Right ventricle myocardium inferior (tissue), 1 donor: ENCODE measurements at places on chromosomes 4 and X. TPM values are rescaled to one million over a fixed set of nuclear protein-coding genes. Genes with fewer than 3 reads are reported as not detected.

GRCh38 chrX:70476166-70476933, 31.7 kb downstream of the DLG3 start:
- no peak for DNase-seq

DNA sequence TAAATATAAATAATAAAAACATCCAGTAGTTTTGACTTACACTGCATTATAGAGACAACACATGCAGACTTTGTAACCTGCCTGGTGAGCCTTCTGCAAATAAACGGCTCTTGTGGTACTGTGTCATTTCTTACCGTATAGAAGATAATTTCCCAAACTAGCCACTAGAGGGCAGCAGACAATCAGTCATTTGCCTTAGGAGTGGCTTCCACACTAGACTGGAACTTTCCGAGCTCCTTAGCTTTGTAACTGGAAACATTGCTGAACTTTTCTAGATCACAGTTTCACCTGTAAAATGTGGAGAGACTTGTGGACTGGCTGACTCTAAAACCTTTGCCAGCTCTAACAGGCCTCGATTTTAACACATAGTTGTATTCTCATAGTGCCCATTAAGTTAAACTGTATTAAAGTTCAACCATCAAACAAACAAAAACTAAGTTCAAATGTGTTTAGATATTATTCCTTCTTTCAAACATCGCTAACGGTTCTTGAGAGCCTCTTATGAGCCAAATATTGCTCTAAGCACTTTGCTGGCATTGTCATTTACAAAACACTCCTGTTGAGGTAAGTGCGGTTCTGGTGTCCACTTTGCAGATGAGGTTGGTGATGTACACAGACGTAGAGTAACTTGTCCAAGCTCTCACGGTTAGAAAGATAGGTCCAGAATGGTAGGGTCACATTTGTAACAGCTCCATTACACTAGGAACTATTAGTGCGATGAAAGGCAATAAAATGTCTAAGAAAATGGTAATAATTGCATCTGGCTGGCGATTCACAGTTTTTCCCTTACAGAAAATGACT, 345.5 kb downstream of the ANK2 start:
- no peak for DNase-seq

- DNase-seq, result no peak
Observed at GRCh38 chrX:50770702-50771101, 43.3 kb downstream of the SHROOM4 start.

DNA sequence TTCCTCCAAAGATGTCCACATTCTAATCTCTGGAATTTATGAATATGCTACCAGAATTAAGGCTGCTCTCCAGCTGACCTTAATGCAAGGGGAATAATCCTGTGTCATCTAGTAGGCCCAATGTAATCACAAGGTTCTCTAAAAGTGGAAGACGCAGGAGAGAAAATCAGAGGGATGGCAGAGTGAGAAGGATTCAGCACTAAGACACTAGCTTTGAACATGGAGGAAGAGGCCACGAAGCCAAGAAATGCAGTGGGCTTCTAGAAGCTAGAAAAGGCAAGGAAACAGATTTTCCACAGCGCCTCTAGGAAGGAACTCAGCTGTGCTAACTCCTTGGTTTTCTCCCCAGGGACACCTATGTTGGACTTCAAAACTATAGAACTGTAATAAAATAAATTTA, 240.7 kb upstream of the TRAM1L1 start:
- DNase-seq, result no peak

GRCh38 chr4:37667197-37668100, 18.7 kb downstream of the RELL1 start:
- no peak for DNase-seq

DNA sequence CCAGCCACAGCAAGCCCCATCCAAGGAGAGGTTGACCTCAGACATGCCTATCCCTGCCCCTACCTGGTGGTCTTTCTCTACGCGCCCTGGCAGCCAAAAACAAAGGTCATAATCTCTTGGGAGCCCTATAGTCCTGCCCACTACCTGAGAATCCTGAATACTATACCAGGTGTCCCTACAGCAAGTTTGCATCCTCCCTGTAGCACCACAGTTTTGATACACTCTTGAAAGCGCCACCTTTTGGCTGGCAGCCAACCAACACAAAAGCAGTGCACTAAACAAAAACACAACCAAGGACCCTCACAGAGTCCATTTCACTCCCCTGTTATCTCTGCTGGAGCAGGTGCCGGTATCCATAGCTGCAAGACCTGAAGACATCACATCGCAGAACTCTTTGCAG, 523.8 kb upstream of the CPEB2 start:
- no peak for DNase-seq

GRCh38 chr4:152115118-152115517, 354.3 kb upstream of the GATB start:
- no peak for DNase-seq

DNA sequence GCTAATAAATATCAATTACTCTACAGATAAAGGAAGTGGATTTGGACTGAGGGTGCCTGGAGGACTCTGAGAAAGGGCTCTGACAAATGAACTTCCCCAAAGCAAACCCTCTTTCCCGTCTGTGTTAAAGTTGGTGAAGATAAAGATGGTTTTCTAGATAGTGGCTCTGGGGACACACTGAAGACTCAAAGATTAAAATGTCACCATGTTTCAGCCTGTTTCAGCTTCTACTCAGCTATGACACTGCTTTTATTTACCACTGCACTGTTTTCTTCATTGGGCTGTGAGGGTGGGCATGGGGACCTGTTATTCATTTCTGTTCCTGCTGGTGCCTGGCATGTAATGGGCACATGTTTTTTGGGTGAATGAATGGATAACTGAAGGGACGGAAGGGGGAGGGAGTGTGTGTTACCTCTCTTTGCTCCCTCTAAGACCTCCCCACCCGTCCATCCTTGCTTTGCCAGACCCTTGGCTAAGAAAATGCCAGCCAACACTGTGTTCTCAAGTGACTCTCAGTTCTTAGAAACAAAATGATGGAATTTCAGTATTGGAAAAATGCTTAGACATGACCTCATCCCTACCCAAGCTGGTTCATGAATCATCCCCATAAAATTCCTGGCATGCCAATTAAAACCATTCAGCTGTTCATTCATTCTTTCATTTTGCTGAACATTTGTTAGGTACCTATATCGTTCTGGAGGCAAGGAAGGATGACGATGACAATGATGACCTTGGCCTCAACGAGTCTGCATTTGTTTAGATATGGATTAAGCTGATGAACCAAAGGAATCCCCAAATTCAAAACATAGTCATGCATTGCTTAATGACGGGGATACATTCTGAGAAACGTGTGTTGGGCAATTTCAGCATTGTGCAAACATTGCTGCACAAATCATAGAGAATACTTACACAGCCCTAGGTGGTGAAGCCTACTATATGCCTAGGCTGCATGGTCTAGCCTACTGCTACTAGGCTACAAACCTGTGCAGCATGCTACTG, 13.4 kb upstream of the STK32B start:
- DNase-seq, result no peak

DNA sequence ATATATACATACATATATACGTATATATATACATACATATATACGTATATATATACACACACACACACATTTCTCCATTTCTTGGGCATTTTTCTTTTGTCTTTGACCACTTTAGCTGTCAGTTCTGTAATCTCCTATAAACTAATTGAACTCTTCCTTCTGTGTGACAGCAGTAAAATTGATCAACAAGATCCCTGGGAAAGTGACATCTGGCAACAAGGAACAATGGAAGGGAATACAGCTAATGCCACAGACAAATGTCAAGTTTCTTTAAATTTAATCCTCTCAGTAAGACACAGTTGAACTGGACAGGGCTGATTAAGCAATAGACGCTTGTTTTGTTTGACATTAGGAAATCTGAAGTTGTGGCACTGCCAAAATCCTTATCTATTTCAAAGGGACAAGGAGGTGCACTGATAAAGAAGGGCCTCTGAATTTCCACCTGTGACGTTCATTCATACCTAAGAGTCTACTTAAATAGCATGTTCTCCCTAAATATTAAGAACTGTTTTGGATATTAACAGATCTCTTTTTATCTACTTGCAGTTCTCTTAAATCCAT, 126.9 kb downstream of the RNF150 start:
- DNase-seq, result no peak

GRCh38 chrX:101416691-101417090, 8.7 kb downstream of the HNRNPH2 start:
- DNase-seq, result no peak

Gene WDR17
- total RNA-seq, result 0.43 TPM

Gene TFE3
- total RNA-seq, result 24.8 TPM

Gene CDK16
- 139 TPM for total RNA-seq

Gene ARSJ
- total RNA-seq, result 0.54 TPM
